NCI-H2107 (cell line): ENCODE measurements at places on chromosomes 6 and 20.

DNA sequence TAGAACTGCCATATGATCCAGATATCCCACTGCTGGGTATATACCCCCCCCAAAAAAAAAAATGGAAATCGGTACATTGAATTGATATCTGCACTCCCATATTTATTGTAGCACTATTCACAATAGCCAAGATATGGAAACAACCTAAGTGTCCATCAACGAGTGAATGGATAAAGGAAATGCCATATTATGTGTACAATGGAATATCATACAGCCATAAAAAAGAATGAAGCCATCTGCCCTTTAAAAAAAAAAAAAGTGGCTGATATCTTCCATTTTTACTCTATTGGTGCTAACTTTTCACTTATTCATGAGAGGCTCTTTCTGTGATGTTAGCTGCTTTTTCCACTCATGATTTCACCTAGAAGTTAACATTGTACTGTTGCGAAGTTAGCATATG, 156.5 kb downstream of the REV3L start:
- no peak for DNase-seq

GRCh38 chr6:133977983-133978895, 25.2 kb downstream of the TBPL1 start:
- DNase-seq: no peak

DNA sequence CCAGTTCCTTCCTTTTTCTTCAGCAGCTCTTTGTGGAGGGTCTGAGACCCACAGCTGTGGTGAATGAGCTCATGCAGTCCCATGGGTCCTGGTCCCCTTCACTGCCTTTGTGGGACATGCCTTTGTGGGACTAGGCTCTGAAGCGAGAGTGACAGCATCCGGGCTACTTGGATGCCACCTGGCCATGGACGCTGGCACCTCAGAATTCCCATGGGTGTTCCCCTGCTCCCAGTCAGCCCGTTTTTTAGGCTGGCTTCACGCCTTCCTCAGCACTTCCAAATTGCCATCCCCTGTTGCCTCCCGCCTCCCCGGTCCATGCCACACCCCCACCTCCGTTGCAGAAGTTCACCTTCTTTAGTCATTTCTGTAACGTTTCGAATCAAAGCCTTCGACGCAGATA, 45.1 kb downstream of the RAMACL start:
- no peak for DNase-seq

DNA sequence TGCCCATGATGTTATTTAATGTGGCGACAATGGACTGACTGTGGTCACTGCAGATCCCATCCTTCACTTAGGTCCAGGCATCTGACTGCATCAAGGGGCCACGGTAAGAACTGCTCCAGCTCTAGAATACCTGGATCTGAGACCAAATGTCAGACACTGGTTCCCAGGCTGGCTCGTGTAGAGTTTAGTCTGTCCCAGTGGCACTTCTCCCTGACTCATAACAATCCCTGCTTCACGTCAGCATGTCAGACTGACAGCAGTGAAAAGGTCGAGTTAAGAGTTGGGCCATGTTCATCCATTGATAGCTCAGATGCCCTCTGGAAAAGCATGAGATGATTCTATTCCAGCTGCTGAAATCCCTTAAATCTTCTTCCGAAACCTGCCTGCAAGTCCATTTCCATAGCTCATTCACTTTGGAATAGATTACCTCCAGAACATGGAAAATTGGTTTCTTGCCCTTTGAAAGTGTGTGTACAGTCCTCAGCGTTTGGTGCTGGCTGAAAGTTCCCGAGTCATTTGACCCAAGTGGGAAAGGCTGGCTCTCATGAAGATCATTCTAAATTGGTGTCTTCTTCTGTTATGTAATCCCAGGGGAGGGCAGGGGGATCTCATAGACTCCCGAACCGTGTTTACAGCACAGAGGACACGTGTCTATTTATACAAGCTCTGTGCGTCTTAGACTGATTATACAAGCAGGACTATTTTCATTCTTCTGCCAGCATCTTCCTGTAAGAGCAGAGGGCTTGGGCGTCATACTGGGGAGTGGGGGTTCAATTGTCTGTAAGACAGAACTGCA, 160.8 kb downstream of the ZDHHC14 start:
- no peak for DNase-seq

DNA sequence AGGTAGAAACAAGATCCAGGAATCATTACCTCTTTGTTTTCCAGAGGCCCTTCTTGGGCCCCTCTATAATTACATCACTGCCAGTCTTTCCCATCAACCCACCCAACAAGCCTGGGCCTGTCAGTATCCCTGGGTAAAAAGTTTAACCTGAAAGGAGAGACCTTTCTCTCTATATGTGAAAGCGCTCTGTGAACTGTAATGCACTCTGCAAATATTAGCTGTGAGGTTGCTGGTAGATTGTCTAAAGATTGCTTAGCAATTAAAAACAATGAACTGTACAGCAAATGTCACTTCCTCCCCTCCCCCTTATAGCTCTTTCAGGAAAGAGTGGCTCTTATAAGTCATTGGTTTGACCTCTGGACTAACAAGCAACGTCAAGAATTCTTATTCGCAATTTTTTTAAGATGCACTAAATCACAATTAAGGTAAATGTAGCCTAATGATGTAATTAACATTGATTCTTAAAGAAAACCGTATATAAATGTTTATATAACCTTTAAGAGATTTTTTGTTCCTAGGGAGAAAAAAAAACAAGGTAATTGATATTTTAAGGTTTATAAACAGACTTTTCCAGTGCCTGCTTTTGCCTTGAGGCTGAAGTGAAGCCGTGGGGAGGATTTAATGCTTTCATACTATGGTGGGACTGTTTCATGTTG, 18.4 kb downstream of the ECT2L start:
- DNase-seq: no peak
